RWPE2 (cell line): ENCODE measurements at places on chromosomes 4 and X.

DNA sequence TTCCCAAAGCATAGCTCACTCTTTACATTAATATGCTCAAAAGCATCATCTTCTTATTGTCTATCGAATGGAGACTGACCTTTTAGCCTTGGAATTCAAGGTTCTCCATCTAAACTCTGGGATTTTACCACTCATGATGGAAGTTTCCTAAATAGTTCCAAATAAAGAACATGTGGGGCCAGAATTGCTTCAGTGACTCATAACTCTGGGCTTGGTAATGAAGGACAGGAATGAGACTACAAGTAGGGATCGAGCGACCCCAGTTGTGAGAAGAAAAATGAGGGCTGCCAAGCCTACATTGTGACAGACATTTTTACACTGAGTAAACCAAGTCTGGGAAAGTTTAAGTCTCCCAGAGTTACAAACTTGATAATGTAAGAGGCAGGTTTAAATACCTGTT lies 269.9 kb downstream of the CBLL2 start:
- DNase-seq, result no peak

- no peak for DNase-seq
These were observed 338.1 kb downstream of the BCOR start for GRCh38 chrX:39759526-39760224.

DNA sequence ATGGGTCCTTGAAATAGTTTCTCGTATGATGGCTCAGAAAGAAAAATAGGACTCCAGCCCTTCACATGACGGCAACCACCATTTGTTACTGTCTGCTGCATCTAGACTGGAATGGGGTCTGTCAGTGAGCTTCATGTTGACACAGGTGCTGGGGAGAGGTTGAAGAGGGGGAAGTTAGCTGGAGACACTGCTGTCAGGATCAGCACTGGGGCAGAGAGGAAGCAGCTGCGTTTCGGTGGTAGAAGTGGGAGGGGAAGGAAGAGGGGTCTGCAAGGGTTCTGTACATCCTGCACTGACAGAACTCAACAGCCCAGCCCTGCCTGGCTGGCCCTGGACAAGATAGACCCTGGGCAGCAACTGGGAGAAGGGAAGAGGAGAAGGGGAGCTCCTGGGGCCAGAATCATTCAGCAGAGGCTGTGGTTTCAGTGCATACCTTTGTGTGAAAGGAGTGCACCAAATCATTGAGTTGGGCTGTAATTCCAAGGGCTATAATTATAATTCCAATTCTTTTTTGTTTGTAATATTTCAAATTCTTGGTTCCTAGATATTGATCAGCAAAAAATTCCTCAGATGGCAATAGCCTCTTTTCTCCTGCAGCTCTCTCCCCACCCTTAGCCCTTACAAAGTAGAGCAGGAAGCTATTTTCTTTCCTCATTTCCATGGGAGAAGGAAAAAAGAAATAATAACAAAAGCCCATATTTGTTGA lies 119.4 kb upstream of the C1GALT1C1 start:
- no peak for DNase-seq

DNA sequence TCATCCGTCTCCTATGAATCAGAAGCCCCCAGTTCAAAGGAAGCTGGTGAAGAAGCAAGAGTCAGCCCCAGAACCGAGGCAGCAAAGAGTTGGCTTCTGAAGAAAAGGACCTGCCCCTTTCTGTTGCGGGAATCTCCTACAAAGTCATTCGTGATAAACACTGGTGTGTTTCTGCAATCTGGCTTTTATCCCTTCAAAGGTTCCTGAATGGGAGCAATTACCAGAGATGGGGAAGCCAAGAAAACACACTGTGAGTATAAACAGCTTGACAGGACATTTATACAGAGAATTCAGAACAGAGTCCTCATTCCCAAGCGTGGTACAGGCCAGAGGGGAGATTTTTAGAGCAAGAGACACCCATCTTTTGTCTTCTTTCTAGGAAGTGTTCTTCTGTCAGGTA lies 226.8 kb upstream of the LNX1 start:
- DNase-seq, result no peak

DNA sequence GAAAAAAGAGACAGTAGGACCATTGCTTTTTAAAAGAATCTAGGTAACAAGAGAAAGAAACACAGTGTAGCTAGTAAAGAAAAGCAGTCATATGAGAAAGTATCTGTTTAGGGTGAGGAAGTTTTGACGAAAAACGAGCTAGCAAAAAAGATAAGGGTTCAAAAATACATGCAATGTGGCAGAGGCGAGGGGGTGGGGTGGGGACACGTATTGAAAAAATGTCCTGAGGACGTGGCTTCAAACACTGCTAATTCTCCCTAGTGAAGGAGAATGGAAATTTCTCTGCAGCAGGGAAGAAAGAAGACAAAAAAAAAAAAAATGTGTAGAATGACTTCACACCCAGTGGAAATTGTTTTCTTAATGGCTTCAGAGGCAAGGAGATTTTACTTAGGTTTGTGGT lies 856.4 kb upstream of the INTU start:
- DNase-seq, result no peak

GRCh38 chrX:119648421-119648775 lies 42.2 kb upstream of the NKRF start:
- DNase-seq, result no peak

GRCh38 chr4:27716693-27717430 lies 856.2 kb downstream of the STIM2 start:
- no peak for DNase-seq

- DNase-seq, result no peak
These were observed 205.3 kb downstream of the SLC39A8 start for GRCh38 chr4:102139932-102140331.

GRCh38 chr4:6834867-6835266 lies 52.3 kb downstream of the KIAA0232 start:
- DNase-seq, result no peak

- DNase-seq, result no peak
These were observed 243.2 kb downstream of the SPOCK3 start for GRCh38 chr4:166991006-166991561.

GRCh38 chr4:3676196-3676595 lies 90.0 kb upstream of the ADRA2C start:
- DNase-seq, result no peak
